Stimulated activated CD4-positive, alpha-beta T cell treated with anti-CD3 and anti-CD28 coated beads, Interleukin-1b, Interleukin-23, amount 100 ng/mL, for 1 hour (primary cell): ENCODE measurements at places on chromosomes 12 and 14.

DNA sequence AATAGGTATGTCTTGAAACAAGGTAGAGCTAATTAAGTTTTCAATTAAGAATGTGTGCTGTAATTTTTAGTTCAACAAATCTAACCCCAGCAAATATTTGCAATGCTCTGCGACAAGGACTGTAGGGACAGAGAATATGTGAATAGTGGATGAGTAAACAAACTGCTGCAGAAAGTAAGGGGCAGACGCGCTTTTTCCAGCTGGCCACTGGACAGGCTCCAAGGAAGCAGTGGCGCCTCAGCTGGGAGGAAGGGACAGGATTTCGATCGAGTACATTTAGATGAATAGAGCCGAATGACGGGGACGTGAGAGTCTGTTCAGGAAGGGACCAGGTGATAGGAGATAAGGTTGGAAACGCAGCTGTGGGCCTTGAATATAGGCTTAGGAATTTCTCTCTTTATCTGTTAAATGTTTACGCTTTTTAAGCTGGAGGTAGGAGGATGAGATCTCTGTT, 69.3 kb downstream of the ELK3 start:
- DNase-seq = no peak

- no peak for DNase-seq
These were observed 1.2 kb downstream of the PPTC7 start for GRCh38 chr12:110581931-110582275.

DNA sequence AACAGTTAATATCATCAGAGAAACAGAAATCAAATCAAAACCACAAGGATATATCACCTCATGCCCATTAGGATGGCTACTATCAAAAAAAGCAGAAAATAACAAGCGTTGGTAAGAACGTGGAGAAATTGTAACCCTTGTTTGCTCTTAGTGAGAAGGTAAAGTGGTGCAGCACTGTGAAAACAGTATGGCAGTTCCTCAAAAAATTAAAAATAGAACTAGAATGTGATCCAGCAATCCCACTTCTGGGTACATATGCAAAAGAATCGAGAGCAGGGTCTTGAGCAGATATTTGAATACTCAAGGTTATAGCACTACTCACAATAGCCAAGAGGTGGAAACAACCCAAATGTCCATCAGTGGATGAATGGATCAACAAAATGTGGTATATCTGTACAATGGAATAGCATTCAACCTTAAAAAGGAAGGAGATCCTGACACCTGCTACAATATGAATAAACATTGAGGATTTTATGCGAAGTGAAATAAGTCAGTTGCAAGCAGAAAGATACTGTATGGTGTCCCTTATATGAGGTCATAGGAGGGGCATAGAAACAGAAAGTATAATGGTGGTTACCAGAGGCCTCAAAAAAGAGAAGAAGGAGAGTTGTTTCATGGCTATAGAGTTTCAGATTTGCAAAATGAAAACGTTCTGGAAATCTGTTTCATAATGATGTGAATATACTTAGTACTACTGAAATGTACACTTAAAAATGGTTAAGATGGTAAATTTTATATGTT, 131.0 kb upstream of the EEA1 start:
- no peak for DNase-seq

DNA sequence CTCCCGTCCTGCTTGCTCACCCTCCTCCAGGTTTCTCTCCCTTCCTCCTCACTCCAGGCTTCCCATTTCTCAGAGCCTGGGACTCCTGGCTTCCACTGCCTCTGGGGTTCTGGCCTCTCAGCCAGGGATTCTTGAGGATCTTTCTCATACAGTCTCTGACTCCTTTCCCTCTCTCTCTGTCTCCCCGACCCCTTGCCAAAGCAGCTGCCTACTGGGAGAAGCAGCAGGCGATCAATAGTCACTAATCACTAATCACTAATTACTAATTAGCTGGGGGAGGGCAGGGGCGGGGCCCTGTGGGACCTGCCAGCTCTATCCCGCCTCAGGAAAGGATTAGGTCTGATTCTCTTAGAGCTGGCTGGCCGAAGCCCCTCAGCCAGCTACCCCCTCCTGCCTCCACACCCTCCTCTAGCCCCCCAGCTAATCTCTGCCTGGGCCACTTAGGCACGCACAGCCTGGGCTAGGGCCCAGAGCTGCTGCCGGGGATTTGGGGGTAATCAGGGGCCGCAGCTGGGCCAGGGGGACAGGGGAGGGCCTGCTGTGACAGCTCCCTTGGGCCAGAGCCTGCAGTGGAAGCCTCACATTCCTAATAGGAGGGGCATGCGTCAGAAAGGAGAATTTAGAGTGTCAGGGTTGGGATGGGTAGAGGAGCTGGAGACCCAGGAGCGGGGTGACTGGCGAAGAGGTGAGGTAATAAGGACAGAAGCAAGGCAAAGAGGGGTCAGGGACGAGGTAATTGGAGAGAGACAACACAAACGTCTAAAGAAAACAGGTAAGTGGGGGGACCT, 2.8 kb downstream of the NXPH4 start:
- no peak for DNase-seq

DNA sequence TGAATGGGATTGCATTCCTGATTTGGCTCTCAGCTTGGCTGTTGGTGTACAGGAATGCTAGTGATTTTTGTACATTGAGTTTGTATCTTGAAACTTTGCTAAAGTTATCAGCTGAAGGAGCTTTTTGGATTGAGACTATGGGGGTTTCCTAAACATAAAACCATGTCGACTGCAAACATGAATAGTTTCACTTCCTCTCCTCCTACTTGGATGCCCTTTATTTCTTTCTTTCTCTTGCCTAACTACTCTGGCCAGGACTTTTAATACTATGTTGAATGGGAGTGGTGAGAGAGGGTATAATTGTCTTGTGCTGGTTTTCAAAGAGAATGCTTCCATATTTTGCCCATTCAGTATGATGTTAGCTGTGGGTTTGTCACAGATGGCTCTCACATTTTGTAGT, 141.5 kb downstream of the CEP83 start:
- DNase-seq = no peak

DNA sequence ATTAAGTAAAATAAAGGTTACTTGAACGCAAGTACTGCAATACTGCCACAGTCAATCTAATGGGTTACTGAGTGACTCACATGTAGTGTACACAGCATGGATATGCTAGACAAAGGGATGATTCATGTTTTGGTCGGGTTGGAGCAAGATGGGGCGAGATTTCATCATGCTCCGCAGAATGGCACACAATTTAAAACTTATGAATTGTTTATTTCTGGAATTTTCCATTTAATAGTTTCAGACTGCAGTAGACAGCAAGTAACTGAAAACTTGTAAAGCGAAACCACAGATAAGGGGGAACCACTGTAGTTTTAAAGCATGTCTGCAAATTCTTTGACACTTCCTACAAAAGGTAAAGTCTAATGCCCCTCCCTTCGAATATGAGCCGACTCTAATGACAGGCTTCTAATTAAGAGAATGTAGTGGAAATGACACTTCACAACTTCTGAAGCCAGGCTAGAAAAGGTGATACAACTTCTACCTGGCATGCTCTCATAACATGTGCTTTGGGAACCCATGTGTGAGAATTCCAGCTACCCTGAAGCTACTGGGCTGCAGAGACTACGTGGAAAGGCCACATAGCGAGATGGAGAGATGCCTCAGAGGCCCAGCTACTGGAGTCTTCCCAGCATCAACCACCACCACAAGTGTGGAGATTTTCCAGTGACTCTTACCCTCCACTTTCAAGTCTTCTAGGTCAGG, 13.9 kb upstream of the TCP11L2 start:
- DNase-seq = no peak

- DNase-seq = no peak
These were observed 78.9 kb downstream of the ADCK1 start for GRCh38 chr14:77878783-77879182.

GRCh38 chr12:109764123-109764522, 50.5 kb downstream of the FAM222A start:
- no peak for DNase-seq

- DNase-seq = peak; percentile 94
These were observed 891.1 kb downstream of the TMEM121 start for GRCh38 chr14:106417224-106418049.

DNA sequence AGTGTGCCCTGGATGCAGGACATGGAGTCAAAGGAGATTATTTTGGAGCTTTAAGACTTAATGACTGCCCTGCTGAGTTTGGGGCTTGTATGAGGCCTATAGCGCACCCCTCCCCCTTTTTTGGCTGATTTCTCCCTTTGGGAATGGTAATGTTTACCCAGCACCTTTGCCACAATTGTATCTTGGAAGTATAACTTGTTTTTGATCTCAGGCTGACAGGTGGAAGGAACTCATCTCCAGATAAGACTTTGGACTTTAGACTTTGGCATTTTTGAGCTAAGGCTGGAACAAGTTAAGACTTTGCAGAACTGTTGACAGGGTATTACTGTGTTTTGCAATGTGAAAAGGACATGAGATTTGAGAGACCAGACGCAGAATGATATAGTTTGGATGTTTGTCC, 110.5 kb downstream of the DERA start:
- no peak for DNase-seq

- no peak for DNase-seq
These were observed 32.2 kb upstream of the SERPINA6 start for GRCh38 chr14:94355191-94355794.
